ENCODE measurements at places on chromosomes 2 and 18. TPM values are rescaled to one million over a fixed set of nuclear protein-coding genes. Genes with fewer than 3 reads are reported as not detected.

GRCh38 chr2:153386481-153386897 lies 92.1 kb downstream of the RPRM start:
- no peak overlapping the region for H3K4me3 ChIP-seq
- no peak overlapping the region for H3K27ac ChIP-seq
- no peak for DNase-seq
- H3K36me3 ChIP-seq, result no peaks in the 10 kb centered on the region
- no peaks in the 10 kb centered on the region for H3K4me1 ChIP-seq

DNA sequence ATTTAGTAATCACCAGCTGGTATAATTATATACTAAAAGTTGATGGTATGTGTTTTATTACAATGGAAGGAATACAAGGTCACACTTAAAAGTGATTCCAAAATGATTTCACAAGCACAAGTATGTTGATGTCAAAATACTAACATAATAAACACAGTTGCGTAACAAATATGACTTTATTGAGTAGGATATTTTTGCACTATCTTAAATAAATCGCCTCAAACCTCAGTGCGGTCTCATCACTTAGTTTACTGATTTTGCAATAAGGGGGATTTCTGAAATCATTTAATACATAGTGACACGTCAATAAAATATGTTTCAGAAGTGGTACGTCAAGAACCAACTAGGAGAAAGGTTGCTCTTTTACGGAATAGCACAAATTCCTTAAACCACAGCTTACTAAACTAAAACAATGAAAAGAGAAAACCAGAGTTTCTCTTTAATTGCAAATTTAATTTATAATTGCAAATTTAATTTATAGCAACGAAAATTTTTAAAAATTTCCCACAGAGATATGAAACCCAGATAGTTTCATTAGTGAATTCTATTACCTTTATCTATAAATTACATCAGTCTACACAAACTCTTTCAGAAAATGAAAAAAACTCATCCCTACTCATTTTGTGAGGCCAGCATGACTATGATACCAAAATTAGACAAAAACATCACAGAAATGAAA lies 304.0 kb upstream of the REG3G start:
- H3K27ac ChIP-seq, result no peak overlapping the region
- no peaks in the 10 kb centered on the region for H3K36me3 ChIP-seq
- DNase-seq, result no peak
- H3K4me3 ChIP-seq, result no peak overlapping the region
- no peaks in the 10 kb centered on the region for H3K4me1 ChIP-seq

GRCh38 chr2:238016526-238016925 lies 44.3 kb upstream of the SCLY start:
- H3K36me3 ChIP-seq, result peaks cover 18% of the 10 kb centered on the region
- no peak for DNase-seq
- H3K27me3 ChIP-seq, result no peaks in the 10 kb centered on the region

GRCh38 chr18:62634458-62634857 lies 80.9 kb upstream of the PHLPP1 start:
- no peak overlapping the region for H3K27ac ChIP-seq
- DNase-seq, result no peak
- H3K36me3 ChIP-seq, result no peaks in the 10 kb centered on the region
- H3K4me1 ChIP-seq, result peaks cover 9% of the 10 kb centered on the region
- H3K4me3 ChIP-seq, result no peak overlapping the region
- peaks cover 24% of the 10 kb centered on the region for H3K27me3 ChIP-seq

DNA sequence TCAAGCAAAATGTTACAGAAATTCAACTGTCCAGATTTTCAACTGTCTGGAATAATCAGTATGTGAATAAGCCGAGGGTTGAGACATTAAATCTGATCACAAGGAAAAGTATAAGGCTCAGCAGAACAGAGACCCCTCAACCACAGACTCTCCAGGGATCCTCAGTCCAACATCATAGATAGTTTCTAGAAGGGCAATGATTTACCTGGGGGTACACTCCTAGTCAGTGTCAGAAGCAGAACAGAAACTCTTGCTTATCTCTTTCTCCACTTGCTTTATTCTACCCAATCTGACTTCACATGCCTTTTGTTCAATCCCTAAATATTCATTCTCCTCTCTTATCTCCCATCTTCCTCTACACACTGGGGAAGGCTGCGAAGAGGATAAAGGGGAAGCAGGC lies 36.4 kb downstream of the ICOS start:
- H3K36me3 ChIP-seq, result no peaks in the 10 kb centered on the region
- no peak overlapping the region for H3K27ac ChIP-seq
- no peaks in the 10 kb centered on the region for H3K27me3 ChIP-seq
- H3K4me1 ChIP-seq, result peaks cover 24% of the 10 kb centered on the region
- DNase-seq, result no peak

GRCh38 chr2:96579422-96579821 lies 42.9 kb downstream of the ARID5A start:
- no peak overlapping the region for H3K27ac ChIP-seq
- H3K4me3 ChIP-seq, result no peak overlapping the region
- DNase-seq, result no peak
- no peaks in the 10 kb centered on the region for H3K27me3 ChIP-seq

DNA sequence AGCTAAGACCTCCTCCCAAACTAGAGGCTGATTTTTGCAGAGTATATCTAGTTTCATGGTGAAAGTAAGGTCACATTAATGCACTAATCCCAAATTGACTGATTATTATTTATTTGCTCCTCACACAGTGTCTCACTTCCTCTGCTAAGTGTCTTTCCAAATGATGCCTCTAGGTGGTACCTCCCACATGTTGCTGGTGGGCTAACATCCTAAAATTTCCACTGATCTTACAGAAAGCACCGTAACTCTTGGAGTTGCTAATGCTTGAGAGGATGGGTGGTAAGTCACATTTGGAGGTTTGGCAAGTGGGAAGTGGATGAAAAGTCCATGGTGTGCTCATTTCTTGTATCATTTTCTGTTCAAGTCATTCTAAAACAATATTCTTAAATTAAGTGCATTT lies 428.7 kb upstream of the GYPC start:
- peaks cover under 1% of the 10 kb centered on the region for H3K27me3 ChIP-seq
- no peak overlapping the region for H3K4me3 ChIP-seq
- DNase-seq, result no peak
- no peaks in the 10 kb centered on the region for H3K36me3 ChIP-seq
- no peaks in the 10 kb centered on the region for H3K4me1 ChIP-seq
- H3K27ac ChIP-seq, result no peak overlapping the region

DNA sequence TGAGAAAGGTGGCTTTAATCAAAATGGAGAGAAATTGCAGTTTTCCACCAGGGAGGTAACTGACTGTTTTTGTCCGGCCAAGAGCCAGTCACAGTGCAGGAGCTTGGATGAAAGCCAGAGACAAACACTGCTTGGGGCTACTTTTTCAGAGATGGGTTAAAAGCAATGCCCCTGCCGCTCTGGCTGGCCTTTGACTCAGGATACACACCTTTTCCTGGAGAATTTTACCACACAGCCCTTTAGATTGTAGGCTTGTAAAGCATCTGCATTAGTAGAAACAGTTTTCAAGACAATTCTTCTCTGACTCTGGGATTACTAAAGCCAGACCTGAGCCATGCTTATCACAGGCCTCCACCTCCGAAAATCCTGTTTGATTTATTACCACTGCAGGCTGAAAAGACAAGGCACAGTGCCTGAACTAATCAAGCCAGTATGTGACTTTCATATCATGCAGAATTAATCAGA lies 79.7 kb downstream of the CCBE1 start:
- no peaks in the 10 kb centered on the region for H3K36me3 ChIP-seq
- no peak overlapping the region for H3K4me3 ChIP-seq
- no peaks in the 10 kb centered on the region for H3K27me3 ChIP-seq
- H3K4me1 ChIP-seq, result no peaks in the 10 kb centered on the region
- H3K27ac ChIP-seq, result no peak overlapping the region

DNA sequence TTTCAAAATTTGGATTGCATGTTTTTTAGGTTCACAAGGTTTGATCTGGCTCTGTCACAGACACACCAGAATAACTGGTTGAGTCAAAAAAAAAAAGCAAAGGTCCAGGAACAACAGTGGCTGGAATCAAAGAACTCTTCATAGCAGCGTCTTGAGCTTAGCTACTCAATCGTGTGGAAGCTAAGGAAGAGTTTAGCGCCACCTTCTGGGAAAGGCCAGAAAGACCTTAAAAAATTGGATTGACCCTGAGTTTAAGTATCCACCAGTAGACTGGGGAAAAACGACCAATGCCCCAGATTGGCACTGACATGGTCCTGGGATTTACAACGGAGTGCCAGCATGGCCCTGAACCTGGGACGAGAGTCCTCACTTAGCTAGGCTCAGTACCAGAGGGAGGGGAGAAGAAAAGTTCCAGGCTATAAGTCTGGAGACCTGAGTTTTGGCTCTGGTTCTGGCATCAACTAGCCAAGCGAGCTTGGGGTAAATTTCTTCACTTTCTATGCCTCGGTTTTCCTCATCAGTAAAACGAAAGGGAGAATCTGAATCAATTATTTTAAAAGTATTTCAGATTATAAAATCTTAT lies 71.1 kb upstream of the TFCP2L1 start:
- peaks cover 2% of the 10 kb centered on the region for H3K4me1 ChIP-seq
- H3K36me3 ChIP-seq, result peaks cover 35% of the 10 kb centered on the region
- no peak for DNase-seq
- no peak overlapping the region for H3K27ac ChIP-seq

- H3K36me3 ChIP-seq, result no peaks in the 10 kb centered on the region
- no peaks in the 10 kb centered on the region for H3K4me1 ChIP-seq
- no peak overlapping the region for H3K27ac ChIP-seq
- H3K27me3 ChIP-seq, result peaks cover 14% of the 10 kb centered on the region
- no peak overlapping the region for H3K4me3 ChIP-seq
- DNase-seq, result no peak
These were observed 37.5 kb downstream of the SLC4A3 start for GRCh38 chr2:219664944-219665343.

DNA sequence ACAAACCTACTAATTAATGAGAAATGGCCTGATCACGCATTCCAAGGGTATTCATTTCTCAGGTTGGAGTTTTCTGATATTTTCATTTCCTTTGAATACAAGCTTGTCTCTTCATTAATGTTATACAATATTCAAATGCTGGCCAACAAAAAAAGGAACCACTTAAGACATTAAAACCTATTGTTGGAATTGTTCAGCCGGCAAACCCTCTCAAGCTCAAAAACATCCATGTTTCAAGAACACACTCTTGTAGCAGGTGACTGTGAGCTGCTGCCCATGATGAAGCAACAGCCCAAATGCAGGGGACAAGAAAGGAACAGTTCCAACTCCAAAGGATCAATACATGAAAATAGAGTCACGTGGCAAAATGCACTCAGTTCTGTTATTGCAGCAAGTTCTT lies 454.5 kb downstream of the BCL11A start:
- H3K4me3 ChIP-seq, result no peak overlapping the region
- H3K36me3 ChIP-seq, result no peaks in the 10 kb centered on the region
- H3K4me1 ChIP-seq, result no peaks in the 10 kb centered on the region
- DNase-seq, result no peak

GRCh38 chr2:135617501-135618015 lies 86.3 kb downstream of the R3HDM1 start:
- H3K27me3 ChIP-seq, result no peaks in the 10 kb centered on the region
- peaks cover 9% of the 10 kb centered on the region for H3K36me3 ChIP-seq
- H3K4me1 ChIP-seq, result peaks cover 11% of the 10 kb centered on the region
- no peak for DNase-seq

DNA sequence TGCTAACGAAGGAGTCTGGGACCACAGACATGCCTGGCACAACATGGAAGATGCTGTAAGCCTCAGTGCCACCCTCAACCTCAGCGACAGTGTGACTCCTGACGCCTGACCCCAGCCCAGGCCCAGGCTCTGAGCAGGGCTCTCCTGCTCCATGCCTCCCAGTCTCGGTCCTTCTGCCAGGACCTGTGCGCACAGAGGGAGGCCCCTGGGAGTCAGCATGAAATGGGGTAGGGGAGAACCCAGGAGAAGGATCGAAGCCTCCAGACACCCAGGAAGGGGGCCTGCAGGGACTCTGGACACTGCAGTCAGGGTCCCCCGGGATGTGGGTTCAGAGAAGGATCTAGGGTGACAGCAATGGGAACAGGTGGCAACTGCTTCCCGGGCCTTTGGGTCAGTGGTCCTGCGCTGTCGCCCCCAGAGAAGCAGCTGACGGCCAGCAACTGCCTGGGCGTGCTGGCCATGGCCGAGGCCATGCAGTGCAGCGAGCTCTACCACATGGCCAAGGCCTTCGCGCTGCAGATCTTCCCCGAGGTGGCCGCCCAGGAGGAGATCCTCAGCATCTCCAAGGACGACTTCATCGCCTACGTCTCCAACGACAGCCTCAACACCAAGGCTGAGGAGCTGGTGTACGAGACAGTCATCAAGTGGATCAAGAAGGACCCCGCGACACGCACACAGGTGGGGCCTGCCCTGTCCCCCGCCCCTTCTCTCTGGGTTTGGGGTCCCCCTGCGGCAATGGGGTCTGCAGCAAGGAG lies 233.9 kb downstream of the ATAD2B start:
- no peaks in the 10 kb centered on the region for H3K36me3 ChIP-seq
- no peak overlapping the region for H3K4me3 ChIP-seq
- no peaks in the 10 kb centered on the region for H3K27me3 ChIP-seq
- no peaks in the 10 kb centered on the region for H3K4me1 ChIP-seq
- H3K27ac ChIP-seq, result no peak overlapping the region
- DNase-seq, result no peak

- no peak overlapping the region for H3K27ac ChIP-seq
- peaks cover 6% of the 10 kb centered on the region for H3K27me3 ChIP-seq
- no peak overlapping the region for H3K4me3 ChIP-seq
- no peaks in the 10 kb centered on the region for H3K4me1 ChIP-seq
These were observed 74.0 kb upstream of the SULT1C3 start for GRCh38 chr2:108165729-108166128.

DNA sequence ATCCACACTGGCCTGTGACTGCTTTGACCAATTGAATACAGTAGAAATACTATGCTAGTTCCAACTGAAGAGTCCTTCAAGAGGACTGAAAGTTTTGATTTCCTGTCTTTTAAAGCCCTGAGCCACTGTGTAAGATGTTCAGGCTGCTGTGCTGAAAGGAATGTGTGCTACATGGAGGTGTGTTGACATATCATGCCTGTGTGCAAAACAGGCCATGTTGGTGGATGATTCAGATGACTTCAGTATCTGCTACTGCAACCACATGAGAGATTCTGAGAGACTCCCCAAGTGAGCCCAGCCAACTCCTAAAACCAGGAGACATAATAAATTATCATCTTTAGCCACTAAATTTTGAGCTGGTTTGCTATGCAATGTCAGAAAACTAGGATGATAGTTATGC lies 662.9 kb downstream of the ZEB2 start:
- no peaks in the 10 kb centered on the region for H3K27me3 ChIP-seq
- no peak for DNase-seq
- no peaks in the 10 kb centered on the region for H3K36me3 ChIP-seq
- H3K4me3 ChIP-seq, result no peak overlapping the region

- peaks cover 47% of the 10 kb centered on the region for H3K4me1 ChIP-seq
- H3K36me3 ChIP-seq, result peaks cover 10% of the 10 kb centered on the region
- no peak for DNase-seq
- H3K27ac ChIP-seq, result no peak overlapping the region
- H3K27me3 ChIP-seq, result no peaks in the 10 kb centered on the region
These were observed 71.8 kb downstream of the HAUS1 start for GRCh38 chr18:46176001-46176400.

Gene CABYR
- 1.4 TPM for total RNA-seq

Gene UBR3
- 16.2 TPM for total RNA-seq

Gene CCDC141
- total RNA-seq, result 1.3 TPM

Gene SFXN5
- total RNA-seq, result 7.6 TPM

Gene STPG4
- total RNA-seq, result not detected

Gene SH3RF3
- total RNA-seq, result 0.34 TPM

Gene ACTG2
- not detected for total RNA-seq

Gene GAREM1
- 0.05 TPM for total RNA-seq

Gene CLEC4F
- total RNA-seq, result not detected

Gene SERPINB13
- not detected for total RNA-seq

Gene RPRM
- not detected for total RNA-seq

Gene DNAH7
- 0.07 TPM for total RNA-seq

Gene KRTCAP3
- 5.4 TPM for total RNA-seq

Gene LIMS4
- total RNA-seq, result 3.3 TPM

Gene FOXI3
- total RNA-seq, result not detected

Gene GBX2
- total RNA-seq, result not detected

Data from activated CD4-positive, alpha-beta memory T cell treated with anti-CD3 and anti-CD28 coated beads for 36 hours (primary cell).